ENCODE measurements at places on chromosomes 11 and 22. TPM values are rescaled to one million over a fixed set of nuclear protein-coding genes. Genes with fewer than 3 reads are reported as not detected.

GRCh38 chr22:28737701-28738100 is 3.9 kb downstream of the CHEK2 start:
- DNase-seq: no peak

The OR8A1 gene
- not detected for polyA plus RNA-seq

- no peak for DNase-seq
Measured at GRCh38 chr11:16337421-16338213, 18.7 kb downstream of the SOX6 start.

DNA sequence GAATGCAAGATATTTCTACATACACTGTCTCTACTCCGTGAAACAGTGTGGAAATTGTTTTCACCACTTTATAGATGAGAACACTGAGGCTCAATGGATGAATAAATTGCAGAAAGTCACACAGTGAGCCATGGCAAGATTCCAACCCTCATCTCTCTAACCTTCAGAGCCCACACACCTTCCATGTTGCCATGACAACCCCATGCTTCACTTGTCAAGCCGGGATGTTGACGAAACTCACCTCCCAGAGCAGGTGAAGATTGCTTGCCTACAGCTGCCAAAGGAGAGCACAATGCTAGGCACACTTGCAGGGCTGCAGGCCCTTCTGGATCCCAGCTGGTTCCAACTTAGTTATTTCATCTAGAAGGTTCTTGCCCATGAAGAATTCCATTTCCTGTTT is 71.4 kb upstream of the SEZ6L start:
- no peak for DNase-seq

The TSPAN18 gene
- polyA plus RNA-seq: 0.20 TPM

The MMP11 gene
- polyA plus RNA-seq: 2.5 TPM
